ENCODE measurements at places on chromosomes 6 and 20.

- no peak for DNase-seq
Observed at GRCh38 chr6:157335829-157336228, 12.5 kb upstream of the TMEM242 start.

DNA sequence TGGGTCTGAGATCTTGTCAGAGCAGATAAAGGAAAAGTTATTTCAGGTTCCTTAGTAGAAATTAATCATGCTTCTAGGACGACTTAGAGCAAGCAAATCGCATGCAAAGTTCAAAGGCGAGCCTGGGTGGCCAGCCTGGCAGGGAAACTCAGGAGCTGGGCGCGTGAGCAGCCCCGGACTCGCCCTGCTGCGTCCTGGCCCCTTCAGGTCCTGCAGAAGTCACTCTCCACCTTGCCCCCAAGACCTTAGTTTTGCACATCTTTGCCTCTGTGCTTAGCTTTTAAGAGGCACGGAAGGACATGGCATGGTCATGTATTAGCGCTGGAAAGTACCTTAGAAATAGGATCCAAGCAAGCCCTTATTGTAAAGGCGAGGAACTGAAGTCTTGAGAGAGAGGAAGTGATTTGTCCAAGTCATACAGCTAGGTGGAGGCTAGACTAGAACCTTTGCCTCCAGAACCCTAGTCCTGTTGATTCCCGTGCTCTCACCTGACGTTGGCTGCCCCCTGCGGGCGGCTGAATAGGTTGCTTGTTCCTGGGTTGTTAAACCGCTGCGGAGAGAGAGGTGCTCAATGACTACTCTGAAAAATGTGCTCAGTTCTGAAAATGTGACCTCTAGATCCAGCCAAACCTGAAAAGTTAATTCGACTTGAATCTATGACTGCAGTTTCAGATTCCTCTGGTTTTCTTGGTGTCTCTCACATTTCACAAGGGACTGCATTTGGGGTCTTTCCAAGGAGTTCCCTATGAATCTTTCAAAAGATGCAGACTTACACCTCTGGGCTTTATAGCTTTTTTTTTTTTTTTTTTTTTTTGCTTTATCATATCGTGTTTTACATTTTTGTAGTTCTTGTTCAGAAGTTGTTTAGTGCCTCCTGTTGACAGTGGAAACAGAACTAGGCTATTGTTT lies 2.7 kb downstream of the MYB start:
- no peak for DNase-seq

GRCh38 chr6:90941885-90942284 lies 355.0 kb upstream of the MAP3K7 start:
- no peak for DNase-seq

- DNase-seq: no peak
Observed at GRCh38 chr20:54710341-54710740, 234.9 kb downstream of the DOK5 start.

DNA sequence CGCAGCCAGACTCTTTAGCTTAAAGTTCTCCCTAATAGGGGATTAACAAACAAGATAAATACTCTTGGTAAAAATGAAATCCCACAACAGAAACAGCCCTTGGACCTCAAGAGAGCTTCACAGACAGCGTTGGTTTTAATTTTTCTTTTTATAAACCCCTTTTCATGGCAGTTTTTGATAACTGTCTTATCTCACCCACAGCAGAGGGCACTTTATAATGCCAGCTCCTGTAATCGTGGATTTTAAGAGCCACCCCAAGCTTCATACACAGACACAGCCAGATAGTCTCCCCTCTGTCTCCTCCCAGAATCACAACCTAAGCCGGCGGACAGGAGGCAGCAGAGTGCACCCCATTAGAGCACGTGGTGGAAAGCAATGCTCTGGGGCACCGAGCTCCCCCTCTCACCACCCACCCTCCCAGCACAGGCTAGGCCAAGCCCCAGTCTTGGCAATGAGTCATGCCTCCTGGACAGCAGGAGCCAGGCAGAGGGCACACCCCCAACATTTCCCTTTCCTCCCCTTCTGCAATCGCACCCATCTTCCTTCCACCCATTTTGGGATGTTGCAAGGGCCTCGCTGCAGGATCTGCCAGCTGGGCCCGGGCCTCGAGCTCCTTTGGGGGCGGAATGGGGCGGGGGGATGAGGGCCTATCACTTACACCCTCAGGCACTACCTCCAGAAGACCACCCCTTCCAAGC lies 2.4 kb downstream of the JAG1 start:
- no peak for DNase-seq

GRCh38 chr6:7542065-7542873 lies 798 bp downstream of the DSP start:
- DNase-seq: no peak

DNA sequence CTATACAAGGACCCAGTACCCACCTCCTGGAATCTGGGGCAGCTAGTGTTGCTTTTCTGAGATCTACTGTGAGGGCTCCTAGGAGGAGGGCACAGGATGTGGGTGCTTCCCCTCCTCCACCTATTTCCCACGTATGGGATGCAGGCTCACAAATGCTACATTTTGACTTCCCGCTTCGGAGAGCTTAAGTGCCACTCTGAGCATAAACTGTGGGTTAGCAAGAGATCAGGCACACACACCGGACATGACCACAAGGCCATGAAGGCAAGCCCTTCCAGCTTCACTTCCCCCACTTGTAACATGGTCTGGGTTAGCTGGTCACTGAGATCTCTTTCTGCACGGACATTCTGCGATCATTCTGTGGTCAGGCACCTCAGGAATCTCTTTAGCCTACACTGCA lies 15.7 kb upstream of the TGM3 start:
- DNase-seq: no peak

DNA sequence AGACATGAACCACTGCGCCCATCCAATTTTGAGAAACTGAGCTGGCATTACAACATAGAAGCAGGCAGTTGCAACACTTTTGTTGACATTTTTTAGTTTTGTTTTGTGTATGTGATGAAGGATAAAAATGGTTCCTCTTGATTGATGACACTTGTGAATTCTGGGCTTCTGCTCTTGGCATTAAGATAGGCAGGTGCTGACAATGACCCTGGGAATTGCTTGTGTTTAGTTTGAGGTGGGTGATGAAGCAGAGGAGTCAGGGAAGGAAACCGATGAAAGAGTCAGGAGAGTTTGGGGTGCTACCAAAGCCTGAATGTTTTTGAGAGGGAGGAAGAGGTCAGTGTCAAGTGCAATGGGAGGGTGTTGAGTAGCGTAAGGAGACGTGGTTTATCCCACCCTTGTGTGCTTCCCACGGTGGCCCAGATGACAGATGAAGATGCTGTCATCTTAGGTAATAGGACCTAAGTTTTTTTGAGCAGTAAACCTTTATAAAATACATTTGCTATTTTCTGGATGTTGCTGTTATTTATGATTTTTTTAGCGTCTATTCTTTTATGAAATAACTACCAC lies 19.4 kb downstream of the CDS2 start:
- DNase-seq: no peak
